CD4-positive, alpha-beta T cell (primary cell): ENCODE measurements at places on chromosomes 5 and 9.

DNA sequence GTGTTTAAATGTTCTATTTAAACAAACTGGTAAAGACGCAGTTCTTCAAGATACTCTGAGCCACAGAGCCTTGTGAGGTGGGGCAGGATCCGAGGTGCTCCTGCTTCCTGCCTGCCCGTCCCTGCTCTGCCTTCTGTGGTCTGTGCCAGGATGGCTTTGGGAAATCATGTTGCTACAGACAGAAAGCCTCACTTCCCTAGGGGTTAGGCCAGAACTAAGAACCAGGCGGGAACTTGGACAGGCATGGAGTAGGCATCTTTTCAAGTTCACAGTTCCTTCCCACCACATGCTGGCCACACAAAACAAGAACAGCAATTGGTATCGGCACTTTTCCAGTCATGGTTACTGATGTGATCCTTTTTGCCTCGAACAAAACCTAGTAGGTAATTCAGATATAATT is 67.7 kb upstream of the SPOCK1 start:
- no peak for DNase-seq

DNA sequence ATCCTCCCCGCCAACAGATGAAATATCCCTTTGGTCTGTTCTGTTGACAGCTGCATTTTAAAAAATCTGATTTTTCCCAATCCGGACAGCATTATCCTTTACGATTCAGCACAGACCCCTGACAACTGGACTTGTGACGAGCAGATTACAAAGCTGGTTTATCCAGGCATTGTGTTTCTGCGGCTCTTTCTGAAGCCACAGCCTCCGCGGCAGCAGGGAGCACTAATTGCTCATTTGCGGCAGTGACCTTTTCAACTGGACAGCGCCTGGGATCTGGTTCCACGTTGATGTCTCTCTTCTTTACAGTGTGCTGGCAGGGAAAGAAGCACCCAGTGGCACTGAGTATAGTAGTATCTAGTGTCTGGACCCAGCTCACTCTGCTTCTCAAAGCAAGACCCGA is 351.2 kb downstream of the ZNF608 start:
- no peak for DNase-seq

- no peak for DNase-seq
These were observed 317.2 kb downstream of the DEPDC1B start for GRCh38 chr5:60382716-60383115.

DNA sequence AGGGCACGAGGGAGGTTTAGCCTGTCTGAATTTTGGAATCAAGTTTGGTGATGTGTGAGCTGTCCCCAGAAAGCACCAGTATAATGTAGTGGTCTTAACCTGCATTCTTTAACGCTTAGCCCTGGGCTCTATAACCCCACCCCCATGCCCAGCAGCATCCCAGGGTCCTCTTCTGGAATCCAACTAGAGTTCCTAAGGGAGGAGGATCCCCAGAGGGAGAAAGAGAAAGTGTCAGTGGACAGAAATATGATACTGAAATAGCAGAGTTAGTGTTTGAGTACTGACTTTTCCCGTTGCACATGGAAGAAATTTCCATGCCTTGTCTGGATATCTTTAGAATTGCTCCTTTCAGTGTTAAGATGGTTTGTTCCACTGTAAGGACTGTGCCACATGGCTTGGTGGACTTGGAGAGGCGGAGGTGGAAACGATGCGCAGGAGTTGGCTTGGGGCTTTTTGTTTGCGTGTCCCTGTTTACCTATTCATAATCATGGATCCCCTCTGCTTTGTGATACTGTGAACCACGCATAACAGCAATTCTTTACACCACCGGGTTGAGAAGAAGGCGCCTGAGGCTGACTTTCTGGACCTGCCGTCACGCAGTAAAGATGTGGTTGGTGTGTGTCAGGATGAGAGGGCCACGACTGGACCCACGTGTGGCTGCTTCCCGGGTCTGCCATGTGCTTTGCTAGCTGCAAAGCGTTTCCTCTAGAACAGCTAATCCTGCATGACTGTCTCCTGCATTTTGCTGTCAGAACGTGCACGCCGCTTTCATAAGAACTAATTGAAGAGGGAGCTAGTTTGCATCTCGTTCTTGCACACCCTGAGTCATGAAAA is 142.3 kb downstream of the SMARCA2 start:
- peak; percentile 43 for DNase-seq

- no peak for DNase-seq
These were observed 531 bp downstream of the TMEM210 start for GRCh38 chr9:137171149-137171900.

- DNase-seq, result no peak
These were observed 21.7 kb downstream of the F2RL2 start for GRCh38 chr5:76601470-76601869.
